MG63 (cell line): ENCODE measurements at places on chromosomes 5 and 9. TPM values are rescaled to one million over a fixed set of nuclear protein-coding genes. Genes with fewer than 3 reads are reported as not detected.

HEMGN gene
- not detected in 2 replicates for total RNA-seq

DNA sequence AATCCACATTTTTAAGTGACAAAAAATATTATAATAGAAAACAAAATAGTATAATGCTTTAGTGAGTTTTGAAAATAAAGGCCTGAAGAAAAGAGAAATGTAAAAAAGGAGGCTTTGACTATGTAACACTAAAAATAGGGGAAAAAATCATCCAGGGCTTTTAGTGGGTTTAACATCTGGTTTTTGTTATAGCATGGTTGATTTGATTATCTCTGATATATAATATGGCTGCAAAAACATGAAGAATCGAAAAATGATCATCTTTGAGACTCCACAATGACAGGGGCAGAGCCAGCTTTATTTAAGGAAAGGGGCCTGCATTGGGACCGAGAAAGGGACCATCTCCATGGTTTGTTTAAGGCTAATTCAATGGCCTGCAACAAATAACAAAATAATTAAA, 393.8 kb downstream of the PLK2 start:
- no peak for DNase-seq

GRCh38 chr5:96997265-96997859, 61.5 kb downstream of the LNPEP start:
- no peak for DNase-seq

CDKN2A gene
- not detected in 2 replicates for total RNA-seq

- no peak for DNase-seq
Observed at GRCh38 chr5:44412286-44412685, 23.1 kb upstream of the FGF10 start.

IQGAP2 gene
- 4.1 and 12.3 TPM in 2 replicates for total RNA-seq

CNTNAP3B gene
- total RNA-seq: 12.2 and 15.7 TPM in 2 replicates

GRCh38 chr5:14144586-14145434, 1.7 kb downstream of the TRIO start:
- DNase-seq: peak; percentile 82

DNA sequence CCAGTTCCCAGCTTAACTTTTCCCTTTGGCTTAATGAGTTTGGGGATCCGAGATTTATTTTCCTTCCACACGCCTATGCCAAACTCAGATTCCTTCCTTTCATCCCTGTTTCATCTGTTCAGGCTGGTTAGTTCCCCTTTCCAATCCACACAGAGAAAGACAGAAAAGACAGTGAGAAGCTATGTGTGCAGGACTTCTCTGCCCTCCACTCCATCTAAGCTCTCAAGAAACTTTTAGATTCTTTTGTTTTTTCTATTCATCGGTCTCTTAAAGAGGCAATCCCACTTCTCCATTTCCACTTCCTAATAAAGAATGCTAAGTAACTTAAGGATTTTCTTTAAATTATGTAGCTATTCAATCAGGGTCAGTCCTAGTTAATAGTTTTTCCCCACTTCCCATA, 11.2 kb downstream of the ITGA1 start:
- DNase-seq: no peak

ADAMTS16 gene
- not detected in 2 replicates for total RNA-seq

- no peak for DNase-seq
Observed at GRCh38 chr5:16144416-16144815, 35.2 kb downstream of the MARCHF11 start.

TRIM41 gene
- 31.9 and 43.0 TPM in 2 replicates for total RNA-seq

DNA sequence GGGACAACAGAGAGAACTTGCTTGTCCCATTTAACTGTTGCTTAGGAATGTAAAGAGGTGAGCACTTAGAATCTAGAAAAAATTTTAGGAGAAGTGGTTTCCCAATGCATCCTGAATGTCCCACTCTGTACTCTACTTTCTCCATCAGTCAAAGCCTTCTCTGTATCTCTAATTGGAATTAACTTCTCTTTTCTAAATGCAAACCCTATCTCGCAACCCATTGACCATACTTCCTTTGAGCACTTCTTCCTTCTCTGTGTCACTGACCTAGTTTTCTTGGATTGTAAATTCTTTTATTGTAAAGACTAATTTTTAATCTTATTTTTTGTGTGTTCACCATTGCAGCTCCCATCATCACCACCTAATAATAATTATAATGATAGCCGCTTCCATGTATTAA, 33.3 kb downstream of the ADRB2 start:
- no peak for DNase-seq

DNA sequence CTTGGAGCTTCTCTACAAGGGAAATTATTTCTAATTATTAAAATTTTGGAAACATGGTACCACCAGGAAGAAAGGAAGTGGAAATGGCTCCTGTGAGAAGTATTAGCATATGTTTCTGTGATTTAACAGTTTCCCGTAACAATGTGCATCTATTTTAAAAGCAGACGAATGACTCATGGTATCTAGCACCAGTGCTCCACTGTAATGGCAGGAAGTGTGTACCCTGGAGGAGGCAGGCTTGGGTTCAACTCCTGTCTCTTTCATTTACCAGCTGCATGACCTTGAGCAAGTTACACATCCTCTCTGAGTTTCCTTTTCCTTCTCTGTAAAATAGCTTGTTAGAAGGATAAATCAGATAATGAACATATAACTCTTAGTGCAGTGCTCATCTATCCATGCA, 41.0 kb upstream of the ANGPTL2 start:
- DNase-seq: peak; percentile 56

DNA sequence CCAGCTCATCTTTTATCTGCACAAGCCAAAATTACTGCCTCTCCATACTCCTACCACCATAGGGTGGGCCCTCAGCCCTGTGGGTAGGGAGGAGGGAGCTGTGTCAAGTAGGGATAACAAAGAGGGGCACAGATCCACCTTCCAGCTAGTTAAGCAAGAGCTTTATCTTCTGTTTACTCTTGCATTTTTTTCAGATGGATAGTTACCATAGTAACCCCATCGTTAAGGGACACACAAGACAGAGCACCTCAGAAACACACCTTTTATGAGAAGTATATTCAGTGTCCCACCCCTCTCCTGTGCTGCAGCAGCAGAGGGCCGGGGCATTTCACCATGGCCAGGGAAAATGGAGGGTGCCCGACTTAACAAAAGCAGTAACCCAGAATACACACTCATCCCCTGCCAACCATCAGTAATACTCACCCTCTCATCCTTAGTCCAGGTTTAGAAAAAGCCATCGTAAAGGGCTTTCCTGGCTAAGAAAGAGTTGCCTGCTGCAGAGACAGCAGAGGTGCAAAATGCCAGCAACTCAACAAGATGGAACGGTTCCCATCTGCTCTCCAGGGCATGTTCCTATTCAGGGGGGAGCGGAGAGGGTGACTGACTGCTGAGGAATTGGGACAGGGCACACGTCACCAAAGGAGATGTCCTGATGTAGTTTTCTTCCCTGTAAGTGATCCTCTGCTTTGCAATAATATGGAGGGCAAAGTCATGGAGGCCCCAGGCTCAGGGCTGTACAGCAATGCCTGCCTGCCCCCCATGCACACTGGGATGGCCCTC, 25.1 kb downstream of the MACROH2A1 start:
- DNase-seq: no peak

DNA sequence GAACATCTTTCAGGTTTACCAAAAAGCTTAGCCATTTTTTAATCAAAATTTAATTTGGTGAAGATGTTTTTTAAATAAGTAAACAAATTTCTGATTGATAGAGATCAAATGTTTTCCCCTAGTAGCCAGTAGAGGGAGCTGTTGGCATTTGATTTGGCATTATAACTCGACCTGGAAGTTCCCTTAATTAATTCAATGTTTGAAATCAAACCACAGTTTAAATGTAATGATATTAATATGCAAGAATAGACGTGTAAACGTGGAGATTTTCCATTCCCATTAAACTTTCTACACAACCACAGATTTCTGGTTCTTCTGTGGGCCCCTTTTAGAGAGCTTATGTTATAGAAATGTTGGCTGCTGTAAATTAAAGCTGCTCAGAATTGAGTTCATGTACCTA, 148.1 kb upstream of the MPDZ start:
- no peak for DNase-seq

- no peak for DNase-seq
Observed at GRCh38 chr5:26578002-26578401, 460.4 kb downstream of the CDH9 start.

- no peak for DNase-seq
Observed at GRCh38 chr9:91223000-91223399, 138.7 kb downstream of the AUH start.

GABRP gene
- total RNA-seq: not detected in 2 replicates

ZNF366 gene
- not detected in 2 replicates for total RNA-seq

DNA sequence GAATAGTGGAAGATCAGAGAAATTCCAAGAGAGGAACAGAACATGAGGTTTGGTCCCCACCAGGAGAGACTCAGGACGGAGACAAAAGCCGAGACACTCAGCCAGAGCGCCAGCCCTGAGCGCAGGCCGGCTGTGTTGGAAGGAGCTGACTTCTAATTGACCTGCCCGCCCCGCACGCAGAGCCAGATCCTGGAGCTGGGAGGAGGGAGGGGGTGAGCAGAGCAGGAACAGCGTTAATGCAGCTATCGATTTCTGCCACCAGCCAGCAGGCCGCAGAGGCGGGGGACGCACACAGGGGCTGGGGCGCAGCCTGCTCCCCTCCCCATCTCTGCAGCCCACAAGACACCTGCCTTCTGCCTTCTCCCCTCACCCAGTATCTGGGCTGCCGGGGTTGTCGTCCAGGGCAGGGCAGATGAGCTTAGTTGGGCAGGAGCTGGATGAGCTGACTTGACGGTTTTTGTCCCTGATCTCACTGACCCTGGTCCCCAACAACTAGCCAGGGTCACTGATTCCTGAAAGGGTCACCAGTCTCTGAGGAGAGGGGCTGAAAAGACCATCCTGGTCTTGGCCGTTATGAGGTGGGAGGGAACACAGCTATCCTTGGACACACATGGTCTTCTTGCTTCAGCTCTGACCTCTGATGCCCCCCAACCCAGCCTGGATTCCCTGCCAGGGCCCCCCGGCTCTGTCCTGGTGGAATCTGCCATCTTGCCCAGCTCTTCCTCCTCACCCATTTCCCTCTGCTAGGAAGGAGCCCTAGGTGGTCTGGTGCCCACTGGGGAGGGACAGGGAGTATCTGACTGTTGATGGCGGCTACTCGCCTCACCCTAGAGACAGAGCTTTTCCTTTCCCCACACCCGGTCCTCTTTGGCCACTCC, 29.8 kb downstream of the CXXC5 start:
- DNase-seq: no peak

GRCh38 chr9:20015427-20015931, 226.6 kb upstream of the SLC24A2 start:
- DNase-seq: no peak

ADAMTS6 gene
- total RNA-seq: 13.5 and 23.2 TPM in 2 replicates

DNA sequence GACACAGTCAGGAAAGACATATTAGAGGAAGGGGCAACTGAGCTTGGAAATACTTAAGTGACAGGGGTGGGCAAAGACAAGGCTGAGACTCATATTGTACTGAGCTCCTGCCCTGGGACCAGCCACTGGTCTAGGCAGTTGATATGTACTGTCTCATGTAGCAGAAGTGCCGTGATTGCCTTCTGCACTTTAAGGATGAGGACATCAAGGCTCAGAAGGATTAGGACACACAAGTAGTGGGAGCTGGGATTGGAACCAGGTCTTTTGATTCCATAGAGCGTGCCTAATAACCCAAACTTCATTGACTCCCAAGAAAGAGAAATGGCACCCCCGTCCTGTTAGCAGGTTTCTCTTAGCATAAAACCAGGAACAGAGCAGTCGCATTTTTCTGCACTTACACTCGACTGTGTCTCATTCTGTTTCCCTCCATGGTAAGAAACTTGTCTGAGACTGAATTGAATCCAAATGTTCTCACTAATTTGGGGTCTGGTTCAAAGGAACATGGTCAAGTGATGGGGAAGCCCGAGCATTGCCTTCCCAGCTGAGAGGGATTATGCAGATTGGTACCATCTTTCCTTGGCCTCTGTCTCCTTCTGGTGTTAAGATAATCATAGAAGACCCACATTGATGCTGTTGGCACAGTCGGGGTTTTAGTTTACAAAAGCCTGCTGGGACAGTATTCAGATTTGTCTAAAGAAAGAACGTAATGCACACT, 70.4 kb downstream of the ANGPTL2 start:
- DNase-seq: no peak

DNA sequence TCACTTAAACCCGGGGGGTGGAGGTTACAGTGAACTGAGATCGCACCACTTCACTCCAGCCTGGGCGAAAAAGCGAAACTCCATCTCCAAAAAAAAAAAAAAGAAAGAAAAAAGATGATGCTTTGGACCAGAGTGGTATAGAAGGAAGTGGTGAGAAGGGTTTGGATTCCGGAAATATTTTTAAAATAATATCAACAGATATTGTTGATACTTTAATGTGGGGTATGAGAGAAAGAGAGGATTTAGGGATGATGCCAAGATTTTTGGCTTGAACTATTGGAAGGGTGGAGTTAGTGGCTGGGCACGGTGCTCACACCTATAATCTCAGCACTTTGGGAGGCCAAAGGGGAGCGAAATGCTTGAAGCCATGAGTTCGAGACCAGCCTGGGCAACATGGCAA, 49.6 kb upstream of the PLIN2 start:
- DNase-seq: no peak

DMRTA1 gene
- not detected in 2 replicates for total RNA-seq

- no peak for DNase-seq
Observed at GRCh38 chr5:135440916-135441315, 6.2 kb downstream of the DCANP1 start.

DNA sequence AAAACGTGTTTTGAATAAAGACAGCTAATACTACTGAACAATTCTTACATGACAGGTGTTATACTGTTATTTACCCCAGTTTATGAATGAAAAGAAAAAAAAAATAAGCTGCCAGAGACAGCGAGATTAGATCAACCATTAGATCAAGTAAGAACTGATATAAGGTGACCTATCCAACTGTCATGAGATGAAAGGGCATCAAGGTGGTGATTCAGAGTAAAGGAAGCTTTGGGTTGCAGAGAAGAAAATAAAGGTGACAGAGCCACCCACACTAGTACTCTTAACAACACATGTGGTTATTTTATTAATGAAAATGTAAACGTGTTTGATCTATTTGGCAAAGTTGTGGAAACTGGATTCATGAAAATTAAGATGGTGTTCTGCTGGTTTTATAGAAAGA, 435.2 kb downstream of the GABRG2 start:
- DNase-seq: no peak

DNA sequence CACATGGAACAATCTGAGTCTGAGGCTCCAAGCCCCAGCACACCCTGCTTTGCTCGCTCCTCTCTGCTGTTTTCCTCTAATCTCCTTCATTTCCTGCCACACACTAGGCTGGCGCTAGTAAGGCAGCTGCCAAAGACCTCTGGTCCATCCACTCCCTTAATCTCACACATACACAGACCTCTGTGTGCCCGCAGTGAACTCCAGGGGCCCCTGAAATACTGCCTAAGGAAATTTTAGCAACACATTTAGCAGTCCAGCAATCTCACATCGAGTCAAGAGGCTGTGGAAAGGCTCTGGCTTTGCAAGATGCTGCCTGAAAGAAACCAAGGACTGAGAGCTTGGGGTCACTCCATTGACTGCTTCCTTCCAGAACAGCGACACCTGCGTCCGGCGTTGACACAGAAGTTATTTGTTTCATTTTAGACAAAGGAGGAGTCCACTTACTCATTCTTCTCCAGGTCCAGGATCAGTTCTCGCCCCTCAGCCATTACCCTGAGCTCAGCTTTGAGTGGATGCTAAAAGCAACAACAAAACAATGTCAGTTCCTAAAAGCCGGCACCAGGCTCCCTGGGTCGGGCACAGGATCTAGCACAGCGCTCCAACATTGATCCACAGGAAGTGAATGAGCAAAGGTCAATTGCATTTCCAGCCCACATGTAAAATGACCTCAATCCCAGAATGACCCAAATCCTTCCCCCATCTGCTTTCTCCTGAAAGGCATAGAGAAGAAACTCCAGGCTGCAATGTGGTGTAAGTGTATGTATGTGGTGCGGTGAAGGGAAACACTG, 11.5 kb downstream of the ADAM19 start:
- peak; percentile 82 for DNase-seq

INSL6 gene
- total RNA-seq: not detected in 2 replicates
